ENCODE measurements at places on chromosomes 2 and 18.

- no peak for DNase-seq
Measured at GRCh38 chr2:160916300-160916699, 243.9 kb upstream of the TANK start.

- no peak for DNase-seq
Measured at GRCh38 chr2:237482485-237482884, 4.6 kb upstream of the MLPH start.

DNA sequence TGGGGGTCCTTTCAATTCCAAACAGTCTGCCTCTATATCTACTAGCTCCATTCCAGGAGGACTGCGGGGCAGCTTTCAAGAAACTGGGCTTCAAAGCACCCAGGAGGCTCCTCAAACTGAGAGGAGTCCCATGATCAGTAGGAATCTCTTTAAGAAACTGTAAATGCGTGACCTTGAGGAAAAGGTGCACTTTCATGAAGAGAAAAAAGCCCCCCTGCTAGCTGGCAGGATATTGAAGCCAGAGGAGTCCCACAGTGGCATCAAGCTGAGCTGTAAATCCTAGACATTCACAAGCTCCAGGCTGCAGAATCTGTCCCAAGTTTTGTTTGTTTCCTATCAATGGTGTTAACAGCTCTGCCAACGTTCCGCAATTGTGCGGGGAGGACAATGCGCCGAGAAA is 790.1 kb downstream of the SLC4A3 start:
- DNase-seq, result no peak

- no peak for DNase-seq
Measured at GRCh38 chr2:182585001-182585400, 131.1 kb upstream of the DNAJC10 start.

- DNase-seq, result no peak
Measured at GRCh38 chr18:10852385-10853303, 296.7 kb downstream of the PIEZO2 start.

- no peak for DNase-seq
Measured at GRCh38 chr18:5462227-5462626, 81.6 kb downstream of the EPB41L3 start.

DNA sequence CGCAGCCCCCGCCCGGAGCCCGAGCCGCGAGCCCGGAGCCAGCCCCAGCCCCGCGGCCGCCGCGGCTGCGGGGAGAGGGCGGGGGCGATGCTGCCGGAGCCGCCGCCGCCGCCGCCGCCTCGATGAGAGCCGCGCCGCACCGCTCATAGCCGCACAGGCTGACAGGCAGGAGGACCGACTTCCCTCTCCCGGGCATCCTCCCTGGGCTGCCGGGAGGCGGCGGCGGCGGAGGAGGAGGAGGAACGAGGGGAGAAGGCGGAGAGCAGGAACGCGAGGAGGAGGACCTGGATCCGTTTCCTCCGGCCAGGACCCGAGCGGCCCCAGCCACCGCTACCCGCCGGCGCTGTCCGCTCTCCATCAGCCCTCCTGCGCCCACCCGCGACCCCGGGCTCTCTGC is 370 bp downstream of the KLHL29 start:
- DNase-seq, result no peak

- DNase-seq, result no peak
Measured at GRCh38 chr2:12442476-12442847, 274.3 kb upstream of the TRIB2 start.

DNA sequence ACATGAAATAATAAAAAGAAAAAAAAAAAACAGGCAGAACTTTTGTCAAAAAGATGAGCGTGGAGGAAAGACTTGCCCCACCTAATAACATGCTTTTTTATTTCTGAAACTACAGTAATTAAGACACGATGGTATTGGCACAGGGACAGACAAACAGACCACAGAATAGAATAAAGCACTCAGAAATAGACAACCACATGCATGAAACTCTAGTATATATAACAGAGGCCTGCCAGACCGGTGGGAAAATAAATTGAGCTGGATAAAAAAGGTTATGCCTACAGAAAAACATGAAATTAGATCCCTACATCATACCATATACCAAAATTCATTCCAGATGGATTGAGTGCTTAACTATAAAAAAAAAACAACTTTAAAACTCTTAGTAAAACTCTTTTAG is 163.1 kb downstream of the NRP2 start:
- DNase-seq, result no peak

GRCh38 chr18:12291161-12291560 is 16.9 kb upstream of the TUBB6 start:
- DNase-seq, result no peak

- DNase-seq, result no peak
Measured at GRCh38 chr2:229688141-229688540, 26.2 kb downstream of the DNER start.

DNA sequence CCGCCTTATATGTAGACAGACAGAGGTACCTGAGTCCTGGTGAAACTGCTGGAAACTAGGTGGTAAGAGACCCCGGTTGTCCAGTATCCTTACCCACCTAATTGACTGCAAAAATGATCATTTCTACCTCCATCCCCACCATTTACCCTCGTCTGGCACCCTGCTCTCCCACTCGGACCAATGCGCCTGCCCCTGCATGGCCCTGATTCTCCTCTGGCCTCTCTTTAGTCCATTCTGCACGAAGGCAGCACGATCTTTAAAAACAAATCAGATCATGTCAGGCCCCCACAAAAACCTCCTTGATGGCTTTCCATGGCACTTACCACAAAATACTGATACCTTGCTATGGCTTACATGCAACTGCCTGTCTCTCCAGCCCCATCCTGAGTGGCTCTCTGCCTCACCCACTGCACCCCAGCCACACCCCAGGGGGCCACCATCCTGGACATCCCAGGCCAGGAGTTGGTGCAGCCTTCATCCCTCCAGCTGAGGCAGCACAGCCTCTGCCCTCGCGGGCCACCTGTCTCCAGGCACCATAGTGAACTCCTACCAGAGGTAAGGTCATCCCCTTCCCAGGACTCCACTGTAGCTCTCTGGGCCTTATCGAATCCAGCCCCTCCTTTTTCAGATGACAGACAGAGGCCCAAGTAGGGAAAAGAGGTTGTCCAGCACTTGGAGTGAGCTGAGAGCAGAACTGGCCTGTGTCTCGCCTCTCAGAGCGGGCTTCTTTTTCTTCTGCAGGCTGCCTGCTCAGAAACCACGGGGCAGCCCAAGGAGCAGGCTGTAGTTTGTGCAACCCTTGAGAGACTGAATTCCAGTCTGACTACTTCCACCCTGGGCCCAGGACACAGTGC is 12.3 kb upstream of the CIB4 start:
- DNase-seq, result no peak

DNA sequence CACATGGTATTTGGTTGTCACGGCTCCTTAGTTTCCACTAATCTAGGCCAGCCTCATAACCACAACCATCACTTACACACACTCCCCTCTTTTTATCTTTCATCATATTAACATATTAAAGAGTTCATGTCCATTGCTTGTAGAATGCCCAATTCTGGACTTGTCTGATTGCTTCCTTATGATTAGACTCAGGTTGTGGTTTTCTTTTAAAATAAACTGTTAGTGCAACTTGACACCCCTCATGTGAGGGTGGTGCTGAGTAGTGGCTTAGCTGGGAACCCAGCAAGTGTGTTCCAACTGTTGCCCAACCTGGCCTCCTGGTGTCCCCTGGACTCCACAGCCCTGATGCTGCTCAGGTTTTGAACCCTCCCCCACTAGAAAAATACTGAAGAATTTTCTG is 20.1 kb upstream of the CD207 start:
- DNase-seq, result no peak

GRCh38 chr2:239149501-239149900 is 251.3 kb downstream of the HDAC4 start:
- no peak for DNase-seq

DNA sequence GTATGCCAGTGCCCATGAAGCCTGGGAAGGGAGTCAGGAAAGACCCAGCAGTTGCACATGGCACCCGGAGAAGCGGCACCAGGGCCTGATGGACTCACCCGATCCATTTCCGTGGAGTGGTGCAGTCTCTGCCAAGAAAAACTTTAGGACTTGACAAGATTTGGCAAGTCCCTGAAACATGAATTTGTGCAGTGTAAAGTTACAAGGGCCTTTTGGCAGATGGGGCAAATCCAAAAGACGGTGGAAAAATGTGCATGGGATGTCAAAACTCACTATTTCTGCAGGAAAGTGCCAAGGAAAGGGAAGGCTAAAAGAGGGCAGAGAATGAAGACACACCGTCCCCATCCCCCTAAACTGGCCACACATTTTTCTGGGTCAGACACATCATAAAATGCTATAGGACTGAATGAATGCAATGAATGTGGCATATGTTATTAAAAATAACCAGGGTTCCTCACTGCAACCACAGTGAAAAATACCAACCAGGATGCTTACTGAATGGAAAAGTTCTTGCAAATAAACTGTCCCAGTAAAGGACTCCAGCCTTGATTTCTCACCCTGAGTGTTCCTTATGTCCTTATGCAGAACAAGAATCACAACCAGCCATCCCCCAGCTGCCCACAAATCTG is 173.5 kb upstream of the SIX2 start:
- DNase-seq, result no peak

DNA sequence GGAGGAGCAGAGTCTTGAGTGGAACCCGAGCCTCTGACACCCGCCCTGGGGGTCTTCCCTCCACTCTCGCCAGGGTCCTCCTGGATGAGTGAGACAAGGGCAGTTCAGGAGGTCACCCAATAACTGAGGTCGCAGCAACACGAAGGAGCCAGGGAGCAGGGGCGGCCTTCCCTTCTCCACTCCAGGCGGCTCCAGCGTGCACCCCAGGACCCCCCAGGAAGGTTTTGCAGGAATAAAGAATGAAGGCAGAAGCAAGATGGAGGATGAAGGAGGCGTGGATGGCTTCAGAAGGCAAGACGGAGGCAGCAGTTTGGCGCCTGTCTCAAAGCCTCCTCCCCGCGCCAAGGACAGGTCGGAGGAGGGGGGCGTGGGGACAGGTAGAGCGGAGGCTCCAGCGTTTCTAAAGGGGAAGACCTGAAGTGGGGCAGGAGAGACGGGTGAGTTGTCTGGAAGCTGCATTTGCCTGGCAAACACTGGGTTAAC is 579 bp upstream of the ITM2C start:
- DNase-seq, result no peak

GRCh38 chr2:120820953-120821279 is 85.2 kb downstream of the GLI2 start:
- DNase-seq, result no peak

DNA sequence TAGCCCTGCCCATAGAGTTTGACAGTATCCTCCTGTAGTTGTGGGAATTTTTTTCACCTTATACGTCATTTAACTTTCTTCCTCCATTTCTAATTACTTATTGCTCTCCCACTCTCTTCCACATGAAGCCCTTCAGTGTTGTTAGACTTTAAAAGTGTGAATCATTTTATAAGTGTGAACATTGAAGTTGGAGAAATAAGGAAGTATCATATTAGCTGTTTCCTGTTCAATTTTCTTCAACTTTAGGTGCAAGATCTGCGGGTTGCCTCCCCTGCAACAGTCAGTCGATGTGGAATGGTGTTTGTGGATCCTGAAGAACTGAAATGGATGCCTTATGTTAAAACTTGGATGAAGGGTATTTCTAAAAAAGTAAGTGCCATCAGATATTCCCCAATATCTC is 138.1 kb downstream of the DNAH6 start:
- DNase-seq, result no peak

DNA sequence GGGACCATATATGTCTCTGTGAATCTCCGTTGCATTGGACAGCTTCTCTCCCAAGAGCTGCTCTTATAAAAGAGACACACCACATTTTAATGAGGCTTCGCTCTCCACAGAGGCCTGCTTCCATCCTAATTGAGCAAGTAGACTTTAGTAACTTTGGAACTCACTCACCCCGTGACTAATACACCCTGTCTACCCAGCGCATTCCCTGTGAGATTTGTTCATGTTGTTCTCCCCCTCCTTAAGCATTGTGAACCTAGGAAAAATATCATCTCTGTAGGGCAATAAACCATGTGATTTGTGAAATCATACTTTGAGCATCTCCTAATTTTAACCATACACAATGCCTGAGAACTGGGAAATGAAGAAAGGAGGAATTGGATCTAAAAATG is 56.9 kb downstream of the MCFD2 start:
- DNase-seq, result no peak

GRCh38 chr2:114010001-114010400 is 120.1 kb downstream of the ACTR3 start:
- DNase-seq, result no peak

GRCh38 chr2:240840435-240841060 is 20.5 kb upstream of the KIF1A start:
- no peak for DNase-seq

- DNase-seq, result no peak
Measured at GRCh38 chr2:17271416-17271815, 246.8 kb downstream of the RAD51AP2 start.
